GM23338 (cell line): ENCODE measurements at places on chromosomes 16 and 17. TPM values are rescaled to one million over a fixed set of nuclear protein-coding genes. Genes with fewer than 3 reads are reported as not detected.

CSH1 gene
- not detected in 2 replicates for total RNA-seq

TTYH2 gene
- total RNA-seq: 3.9 and 5.2 TPM in 2 replicates

GDPD1 gene
- total RNA-seq: 6.8 and 8.1 TPM in 2 replicates

CCT6B gene
- 0.94 TPM in 1 of 2 replicates, not detected in the other for total RNA-seq
